ENCODE measurements at places on chromosomes 5 and 9. TPM values are rescaled to one million over a fixed set of nuclear protein-coding genes. Genes with fewer than 3 reads are reported as not detected.

- H3K36me3 ChIP-seq: no peaks in the 10 kb centered on the region
- no peaks in the 10 kb centered on the region for H3K27me3 ChIP-seq
- H3K4me3 ChIP-seq: peak overlapping the region; percentile 22
- no peak for DNase-seq
- H3K4me1 ChIP-seq: peaks cover 6% of the 10 kb centered on the region
These were observed 123.4 kb downstream of the ZCCHC7 start for GRCh38 chr9:37243588-37244345.

- no peaks in the 10 kb centered on the region for H3K4me1 ChIP-seq
- no peaks in the 10 kb centered on the region for H3K27me3 ChIP-seq
These were observed 19.4 kb downstream of the CHD1 start for GRCh38 chr5:98909363-98909762.

C5orf46 gene
- total RNA-seq: not detected

CNTFR gene
- 1.2 TPM for total RNA-seq

DNA sequence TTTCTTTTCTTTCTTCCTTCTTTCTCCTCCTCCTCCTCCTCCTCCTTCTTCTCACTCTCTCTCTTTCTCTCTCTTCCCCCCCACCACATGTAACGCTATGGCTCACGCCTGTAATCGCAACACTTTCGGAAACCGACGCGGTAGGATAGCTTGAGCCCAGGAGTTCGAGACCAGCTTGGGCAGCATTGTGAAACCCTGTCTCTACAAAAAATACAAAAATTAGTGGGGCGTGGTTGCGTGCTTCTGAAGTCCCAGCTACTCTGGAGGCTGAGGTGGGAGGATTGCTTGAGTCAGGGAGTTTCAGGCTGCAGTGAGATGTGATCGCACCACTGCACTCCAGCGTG lies 736 bp upstream of the GLDC start:
- no peak overlapping the region for H3K27ac ChIP-seq
- no peaks in the 10 kb centered on the region for H3K27me3 ChIP-seq
- no peaks in the 10 kb centered on the region for H3K36me3 ChIP-seq
- H3K4me1 ChIP-seq: peaks cover 12% of the 10 kb centered on the region
- no peak for DNase-seq
- peak overlapping the region; percentile 91 for H3K4me3 ChIP-seq

DNA sequence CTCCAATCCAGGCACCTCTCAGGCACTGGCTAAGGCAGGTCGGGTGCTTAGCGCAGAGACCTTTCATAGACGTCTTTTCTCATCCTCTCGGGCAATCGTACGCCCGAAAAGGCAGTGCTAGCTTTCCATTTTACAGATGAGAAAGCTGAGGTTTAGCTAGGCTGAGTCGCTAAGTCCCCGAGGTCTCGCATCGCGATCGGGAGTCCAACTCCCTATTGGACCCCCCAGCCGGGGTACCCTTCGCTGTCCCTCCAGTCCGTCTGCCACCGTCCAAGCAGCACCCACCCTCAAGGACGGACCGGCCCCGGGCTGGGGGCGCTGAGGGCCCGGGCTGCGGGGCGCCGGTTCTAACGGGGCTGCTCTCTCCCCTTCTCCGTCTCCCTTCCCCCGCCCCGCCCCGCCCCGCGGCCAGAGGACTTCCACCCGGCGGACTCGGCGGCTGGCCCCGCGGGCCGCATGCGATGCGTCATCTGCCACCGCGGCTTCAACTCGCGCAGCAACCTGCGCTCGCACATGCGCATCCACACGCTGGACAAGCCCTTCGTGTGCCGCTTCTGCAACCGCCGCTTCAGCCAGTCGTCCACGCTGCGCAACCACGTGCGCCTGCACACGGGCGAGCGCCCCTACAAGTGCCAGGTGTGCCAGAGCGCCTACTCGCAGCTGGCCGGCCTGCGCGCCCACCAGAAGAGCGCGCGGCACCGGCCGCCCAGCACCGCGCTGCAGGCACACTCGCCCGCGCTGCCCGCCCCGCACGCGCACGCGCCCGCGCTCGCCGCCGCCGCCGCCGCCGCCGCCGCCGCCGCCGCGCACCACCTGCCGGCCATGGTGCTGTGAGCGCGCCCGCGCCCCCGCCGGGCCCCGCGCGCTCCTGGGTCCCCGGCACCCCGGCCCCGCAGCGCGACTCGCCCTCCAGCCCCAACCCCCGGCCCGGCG lies 12.5 kb upstream of the EXOSC2 start:
- peak overlapping the region; percentile 68 for H3K4me3 ChIP-seq
- H3K27me3 ChIP-seq: peaks cover 15% of the 10 kb centered on the region
- DNase-seq: peak; percentile 83
- H3K4me1 ChIP-seq: no peaks in the 10 kb centered on the region
- H3K36me3 ChIP-seq: no peaks in the 10 kb centered on the region
- no peak overlapping the region for H3K27ac ChIP-seq

S100Z gene
- not detected for total RNA-seq

CCDC107 gene
- 9.0 TPM for total RNA-seq

PCDHA3 gene
- total RNA-seq: 0.67 TPM

DNA sequence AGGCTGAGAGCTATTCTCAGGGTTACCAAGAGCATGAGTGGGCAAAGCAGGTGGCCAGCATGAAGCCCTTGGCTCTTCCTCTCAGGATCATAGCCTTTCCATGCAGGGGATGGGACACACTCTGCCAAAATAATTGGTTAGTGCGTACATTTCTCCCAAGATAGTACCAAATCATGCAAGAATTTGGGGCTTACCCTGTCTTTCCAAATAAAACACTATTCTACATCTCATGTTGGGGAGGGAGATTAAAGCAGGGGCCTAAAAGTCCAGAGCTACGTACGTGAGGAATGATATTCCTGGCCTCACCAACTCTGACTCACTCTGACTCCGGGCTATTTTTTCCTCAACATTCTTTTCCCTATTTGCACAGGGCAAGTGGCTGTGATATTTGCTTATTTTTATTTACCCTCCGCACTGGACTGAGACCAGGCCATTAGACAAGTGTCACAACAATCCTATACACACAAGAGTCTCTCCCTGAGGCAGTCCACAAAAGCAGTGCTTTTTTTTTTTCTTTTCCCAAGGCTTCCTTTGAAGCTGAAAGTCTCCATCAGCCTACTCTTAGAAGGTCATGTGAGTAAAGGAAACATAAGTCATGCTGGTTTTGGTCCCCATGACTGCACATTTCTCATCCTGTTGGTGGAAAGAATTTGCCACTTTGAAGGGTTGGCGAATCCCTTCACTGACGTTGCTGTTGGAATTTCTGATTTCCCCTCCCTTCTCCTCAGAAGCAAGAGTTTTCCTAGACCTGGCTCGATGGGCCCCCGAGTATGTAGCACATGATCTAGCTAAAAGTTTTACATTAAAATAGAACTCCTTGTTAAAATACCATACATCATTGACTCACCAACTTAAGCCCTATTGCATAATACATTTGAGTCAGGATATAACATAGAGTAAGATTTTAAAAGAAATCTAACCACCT lies 40.0 kb downstream of the TMEM252 start:
- H3K4me3 ChIP-seq: no peak overlapping the region
- no peak overlapping the region for H3K27ac ChIP-seq
- no peaks in the 10 kb centered on the region for H3K4me1 ChIP-seq
- H3K27me3 ChIP-seq: peaks cover 40% of the 10 kb centered on the region

DNA sequence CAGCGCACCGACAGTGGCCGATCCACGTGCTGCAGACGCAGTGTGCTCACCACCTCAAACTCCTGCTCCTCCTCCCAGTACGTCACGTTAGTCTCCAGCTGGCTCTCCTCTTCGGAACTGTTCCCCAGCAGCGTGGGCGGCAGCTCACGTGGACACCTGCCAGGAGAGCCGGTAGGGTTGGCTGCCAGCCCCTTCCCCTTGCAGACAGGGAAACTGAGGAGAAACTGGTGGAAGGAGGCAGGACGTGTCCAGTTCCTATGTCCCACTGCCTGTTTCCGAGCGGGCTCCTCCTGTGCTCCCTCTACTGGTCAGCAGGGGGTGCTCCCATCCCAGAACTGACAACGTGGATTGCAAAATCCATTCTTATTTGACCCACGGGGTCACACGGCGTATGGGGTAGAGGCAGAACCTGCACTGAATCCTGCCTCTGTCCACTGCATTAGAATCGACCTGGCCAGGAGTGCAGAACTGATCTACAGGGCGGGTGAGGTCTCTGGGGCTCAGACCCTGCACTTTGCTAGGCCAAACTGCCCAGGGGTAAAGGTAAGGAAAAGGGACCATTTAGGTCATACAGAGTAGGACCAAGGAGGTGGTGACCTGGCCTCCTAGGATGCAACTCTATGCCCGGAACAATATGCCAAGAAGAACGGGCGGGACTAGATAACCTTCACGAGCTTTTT lies 25.7 kb downstream of the PDGFRB start:
- no peak overlapping the region for H3K4me3 ChIP-seq
- peaks cover 12% of the 10 kb centered on the region for H3K4me1 ChIP-seq
- DNase-seq: no peak
- no peaks in the 10 kb centered on the region for H3K36me3 ChIP-seq
- H3K27ac ChIP-seq: no peak overlapping the region

NR5A1 gene
- total RNA-seq: 0.42 TPM

DNA sequence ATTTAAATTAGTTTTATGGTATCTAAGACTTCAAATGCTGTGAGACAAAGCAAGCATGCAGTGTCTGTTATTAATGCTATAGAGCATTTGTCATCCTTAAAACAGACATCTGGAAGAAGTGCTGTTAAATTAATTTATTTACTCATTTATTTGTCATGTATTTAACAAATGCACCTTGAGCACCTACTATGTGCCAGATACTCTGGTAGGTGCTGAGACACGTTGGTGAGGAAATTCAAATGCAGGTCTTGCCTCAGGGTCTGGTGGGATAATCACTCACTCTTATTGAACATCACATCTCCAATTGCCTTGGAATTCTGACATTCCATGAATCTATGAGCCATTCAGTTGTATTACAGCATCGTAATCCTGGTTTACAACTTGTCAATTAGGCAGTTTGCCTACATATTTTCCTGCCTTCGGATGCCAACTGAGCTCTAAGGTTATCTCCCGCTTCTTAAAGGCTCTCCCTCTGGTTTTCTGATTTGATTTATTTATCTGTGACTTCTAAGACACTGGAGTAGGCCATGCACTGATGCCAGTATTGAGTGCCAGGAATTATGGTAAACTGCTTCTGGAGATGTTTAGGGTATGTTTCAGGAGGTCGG lies 56.0 kb upstream of the RPS23 start:
- DNase-seq: no peak
- no peaks in the 10 kb centered on the region for H3K4me1 ChIP-seq
- H3K27me3 ChIP-seq: no peaks in the 10 kb centered on the region
- no peak overlapping the region for H3K27ac ChIP-seq
- H3K36me3 ChIP-seq: no peaks in the 10 kb centered on the region
- no peak overlapping the region for H3K4me3 ChIP-seq

DNA sequence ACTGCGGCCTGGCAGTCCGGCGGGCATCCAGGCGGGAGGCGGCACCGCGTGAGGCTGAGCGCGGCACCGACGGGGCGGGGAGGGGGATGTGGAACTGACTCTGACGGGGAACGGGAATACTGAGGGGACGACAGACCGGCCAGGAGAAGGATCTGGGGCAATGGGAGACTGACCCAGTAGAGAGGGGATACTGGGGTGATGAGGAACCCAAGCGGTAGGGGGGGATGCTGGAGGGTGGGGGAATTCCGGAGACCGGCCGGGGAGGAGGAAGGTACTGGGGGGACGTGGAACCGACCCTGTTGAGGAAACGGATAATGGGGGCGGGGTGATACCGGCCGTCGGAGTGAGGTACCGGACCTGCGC lies 423 bp downstream of the IPPK start:
- H3K4me1 ChIP-seq: peaks cover 4% of the 10 kb centered on the region
- DNase-seq: peak; percentile 56
- H3K36me3 ChIP-seq: no peaks in the 10 kb centered on the region
- H3K4me3 ChIP-seq: peak overlapping the region; percentile 99
- H3K27ac ChIP-seq: no peak overlapping the region

PTGS1 gene
- 1.3 TPM for total RNA-seq

DNA sequence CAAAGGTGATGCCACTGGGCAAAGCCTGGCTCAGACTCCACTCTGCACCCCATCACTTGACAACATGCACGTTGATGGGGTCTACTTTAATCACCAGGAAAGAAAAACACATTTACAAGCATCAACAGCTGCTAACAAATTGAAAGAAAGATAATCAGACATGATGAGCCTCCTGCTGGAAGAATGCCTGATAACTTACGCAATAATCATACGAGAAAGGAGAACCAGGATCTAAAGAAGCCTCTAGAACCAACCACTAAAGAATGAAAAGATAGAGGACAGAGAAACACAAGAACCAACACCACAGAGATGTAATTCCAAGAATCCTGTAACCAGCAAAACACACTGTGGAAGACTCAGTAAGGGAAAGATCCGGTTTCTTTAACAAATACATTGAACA lies 120.3 kb upstream of the ICE1 start:
- DNase-seq: no peak
- H3K27me3 ChIP-seq: no peaks in the 10 kb centered on the region
- no peak overlapping the region for H3K27ac ChIP-seq

Data from H1 (cell line).